Endothelial cell (in vitro differentiated cells): ENCODE measurements at places on chromosomes 7 and 10. TPM values are rescaled to one million over a fixed set of nuclear protein-coding genes. Genes with fewer than 3 reads are reported as not detected.

DNA sequence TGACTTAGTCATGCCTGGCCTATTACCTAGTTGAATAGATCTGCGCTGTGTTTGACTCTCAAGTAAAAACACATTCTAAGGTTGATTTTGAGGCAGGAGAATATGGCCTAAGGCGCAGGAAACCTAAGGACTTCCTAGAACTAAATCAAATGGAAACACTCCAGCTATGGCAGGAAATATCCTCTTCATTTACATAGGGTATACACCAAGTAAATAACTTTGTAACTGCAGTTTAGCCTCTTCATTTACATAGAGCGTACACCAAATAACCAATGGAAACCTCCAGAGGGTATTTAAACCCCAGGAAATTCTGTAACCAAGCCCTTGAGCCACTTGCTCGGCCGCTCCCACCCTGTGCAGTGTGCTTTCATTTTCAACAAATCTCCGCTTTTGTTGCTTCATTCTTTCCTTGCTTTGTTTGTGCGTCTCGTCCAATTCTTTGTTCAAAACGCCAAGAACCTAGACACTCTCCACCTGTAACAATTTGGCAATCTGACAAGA, 35.6 kb upstream of the XRCC2 start:
- DNase-seq: no peak

GRCh38 chr10:100057948-100058347, 23.7 kb downstream of the CPN1 start:
- DNase-seq: no peak

- no peak for DNase-seq
These were observed 35.8 kb upstream of the ZC3HAV1L start for GRCh38 chr7:139071680-139072079.

GRCh38 chr7:44112231-44112996, 8.3 kb downstream of the AEBP1 start:
- DNase-seq: no peak

The STK31 gene
- 0.33 TPM for total RNA-seq

GRCh38 chr10:110775020-110775375, 96.7 kb upstream of the PDCD4 start:
- no peak for DNase-seq

- no peak for DNase-seq
These were observed 201.0 kb downstream of the ZMYND11 start for GRCh38 chr10:336247-336646.

- DNase-seq: peak; percentile 77
These were observed 759 bp downstream of the FGFBP3 start for GRCh38 chr10:91908337-91909116.

DNA sequence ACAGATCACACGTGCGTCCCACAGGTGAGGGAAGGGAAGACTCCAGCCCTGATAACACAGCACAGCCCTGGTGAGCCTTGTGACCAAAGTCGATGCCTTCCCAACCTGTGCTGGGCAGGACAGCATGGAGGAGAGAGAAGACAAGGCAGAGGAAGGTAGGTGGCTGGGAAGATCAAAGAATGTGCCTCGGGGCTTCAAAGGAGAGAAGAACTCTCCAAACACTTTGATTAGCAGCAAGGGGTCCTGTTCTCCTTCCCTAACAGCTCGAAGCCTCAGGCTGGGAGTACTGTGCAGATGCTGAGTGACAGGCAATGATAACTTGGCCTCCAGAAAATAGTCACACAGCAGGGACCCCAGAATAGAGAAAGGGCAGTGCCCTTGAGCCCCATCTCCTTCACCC, 288.5 kb downstream of the TCERG1L start:
- no peak for DNase-seq

The CCNJ gene
- 67.1 TPM for total RNA-seq

GRCh38 chr7:31986878-31987518, 83.2 kb downstream of the PDE1C start:
- DNase-seq: no peak

DNA sequence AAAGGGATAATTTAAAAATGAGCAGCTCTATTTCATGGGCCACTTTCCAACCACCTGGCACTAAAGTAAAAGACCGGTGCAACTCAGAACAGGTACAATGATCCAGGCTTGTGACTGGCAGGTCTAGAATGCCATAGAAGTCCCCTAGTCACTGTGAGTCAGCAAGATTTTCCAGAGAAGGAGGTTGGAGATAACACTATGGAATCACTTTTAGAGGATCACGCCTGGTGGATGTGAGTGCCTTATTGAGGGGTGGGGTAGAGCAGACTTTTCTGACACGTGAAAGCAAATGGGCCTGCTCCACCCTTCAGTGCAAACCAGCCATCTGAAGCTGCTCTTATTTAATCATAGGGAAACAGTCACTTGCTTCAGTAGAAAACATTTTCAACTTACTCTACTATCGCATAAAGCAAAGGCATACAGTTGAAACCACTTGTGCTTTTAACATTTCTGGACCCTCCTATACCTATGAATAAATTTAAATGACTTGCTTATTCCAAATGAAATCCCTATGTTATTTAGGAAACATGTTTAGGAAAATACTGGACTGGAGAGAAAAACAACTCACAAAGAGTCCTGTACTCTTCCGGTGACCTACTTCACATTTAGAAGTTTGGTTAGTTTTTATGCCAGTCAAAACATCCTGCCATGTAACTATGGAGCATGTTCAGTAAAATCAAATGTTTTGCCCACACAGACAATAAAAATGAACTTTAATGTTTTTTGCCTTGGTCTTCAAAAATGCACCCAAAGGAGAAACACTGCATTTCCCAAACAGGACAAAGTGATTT, 21.5 kb upstream of the AKR1C1 start:
- no peak for DNase-seq

The NEUROG3 gene
- total RNA-seq: not detected

GRCh38 chr7:144628176-144628575, 207.7 kb downstream of the TPK1 start:
- DNase-seq: no peak

DNA sequence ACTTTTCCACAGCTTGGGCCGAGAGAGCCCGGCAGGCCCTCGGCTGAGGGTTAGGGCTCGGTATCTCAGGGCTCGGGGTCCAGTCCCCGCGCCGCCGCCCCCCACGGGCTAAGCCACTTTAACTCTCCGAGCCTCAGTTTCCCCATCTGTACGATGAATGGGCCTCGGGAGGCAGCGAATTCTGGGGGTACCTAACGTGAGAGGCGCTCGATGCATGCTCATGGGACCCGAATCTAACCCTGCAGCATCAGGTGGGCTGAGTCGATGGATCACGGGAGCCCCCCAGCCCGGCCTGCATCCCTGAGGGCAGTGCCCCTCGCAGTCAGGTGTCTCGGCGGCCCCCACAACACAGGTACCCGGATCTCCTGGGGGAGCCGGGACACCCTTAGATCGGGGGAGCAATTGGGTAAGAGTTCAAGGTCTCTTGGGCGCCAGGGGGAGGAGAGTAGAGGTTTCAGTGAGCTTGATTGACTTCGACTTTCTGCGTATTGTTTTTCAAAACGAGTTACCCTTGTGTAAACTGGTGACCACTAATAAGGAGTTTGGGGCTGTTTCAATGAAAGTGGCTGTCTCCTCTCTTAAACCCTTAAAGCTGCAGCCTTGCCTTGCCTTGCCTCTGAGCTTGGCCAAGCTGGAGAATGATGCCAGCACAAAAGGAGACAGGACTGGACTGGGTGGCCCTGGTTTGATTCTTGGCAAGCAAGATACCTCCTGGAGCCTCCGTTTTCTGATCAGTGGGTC, 631 bp downstream of the POR start:
- peak; percentile 10 for DNase-seq
